ENCODE measurements at places on chromosomes 2 and 18.
A peak's percentile ranks its signal among the peaks of the same experiment; 100 is the strongest.

DNA sequence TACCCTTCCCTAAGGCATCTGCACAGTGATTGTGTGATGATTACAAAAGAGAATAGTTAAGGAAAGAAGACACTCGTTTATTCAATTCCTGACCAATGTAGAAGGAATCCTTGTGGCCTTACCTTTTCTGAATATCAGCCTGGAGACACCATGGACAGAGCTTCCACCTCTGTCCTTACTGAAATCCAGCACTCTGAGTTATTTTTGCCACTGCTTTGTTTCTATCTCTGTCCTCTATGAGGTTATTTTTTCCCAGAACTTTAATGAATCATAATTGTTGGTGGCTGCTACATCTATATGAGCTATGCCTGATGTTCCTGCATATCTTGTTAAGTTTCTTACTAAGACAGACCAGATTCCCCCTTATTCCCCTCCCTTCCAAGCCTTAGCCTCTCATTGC lies 275.1 kb downstream of the SETBP1 start:
- no peak for DNase-seq

DNA sequence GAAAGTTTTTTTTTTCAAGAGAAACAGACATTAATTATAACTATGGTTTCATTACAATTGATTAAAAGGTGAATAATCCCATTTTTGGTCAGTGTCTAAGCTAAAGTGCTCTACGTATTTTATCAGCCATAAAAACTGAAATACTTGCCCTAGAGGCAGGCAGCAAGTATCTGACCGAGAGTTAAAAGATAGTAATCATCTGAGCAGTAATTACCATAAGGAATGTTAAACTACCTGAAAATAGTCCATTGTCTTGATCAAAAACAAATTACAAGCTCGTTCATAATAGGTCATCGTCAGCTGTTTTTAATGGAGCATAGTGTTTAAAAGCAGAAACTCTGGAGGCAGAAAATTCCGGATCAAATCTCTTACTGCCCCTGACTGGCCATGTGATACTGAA lies 105.7 kb upstream of the ZEB2 start:
- DNase-seq = no peak

DNA sequence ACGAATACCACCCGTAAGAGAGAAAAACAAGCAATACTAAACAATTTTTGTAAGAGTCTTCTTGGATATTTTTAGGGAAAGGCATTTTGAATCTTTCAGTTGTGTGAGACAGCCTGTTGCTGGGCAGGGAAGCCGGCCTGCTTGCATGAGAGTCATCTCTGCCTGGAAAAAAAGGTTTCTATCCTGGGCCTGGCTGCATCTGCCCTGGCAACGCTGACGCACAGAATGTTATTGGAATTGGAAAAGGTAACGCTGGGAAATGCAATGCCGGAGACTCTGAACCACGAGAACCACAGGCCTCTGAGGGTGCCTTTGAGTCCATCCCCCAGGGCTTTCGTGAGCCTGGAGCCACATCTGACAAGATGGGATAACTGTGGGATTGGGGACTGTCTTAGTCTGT lies 17.9 kb upstream of the NPAS2 start:
- DNase-seq = peak; percentile 77

- DNase-seq = peak; percentile 18
Measured at GRCh38 chr2:113284476-113284875, 5.8 kb upstream of the PAX8 start.

DNA sequence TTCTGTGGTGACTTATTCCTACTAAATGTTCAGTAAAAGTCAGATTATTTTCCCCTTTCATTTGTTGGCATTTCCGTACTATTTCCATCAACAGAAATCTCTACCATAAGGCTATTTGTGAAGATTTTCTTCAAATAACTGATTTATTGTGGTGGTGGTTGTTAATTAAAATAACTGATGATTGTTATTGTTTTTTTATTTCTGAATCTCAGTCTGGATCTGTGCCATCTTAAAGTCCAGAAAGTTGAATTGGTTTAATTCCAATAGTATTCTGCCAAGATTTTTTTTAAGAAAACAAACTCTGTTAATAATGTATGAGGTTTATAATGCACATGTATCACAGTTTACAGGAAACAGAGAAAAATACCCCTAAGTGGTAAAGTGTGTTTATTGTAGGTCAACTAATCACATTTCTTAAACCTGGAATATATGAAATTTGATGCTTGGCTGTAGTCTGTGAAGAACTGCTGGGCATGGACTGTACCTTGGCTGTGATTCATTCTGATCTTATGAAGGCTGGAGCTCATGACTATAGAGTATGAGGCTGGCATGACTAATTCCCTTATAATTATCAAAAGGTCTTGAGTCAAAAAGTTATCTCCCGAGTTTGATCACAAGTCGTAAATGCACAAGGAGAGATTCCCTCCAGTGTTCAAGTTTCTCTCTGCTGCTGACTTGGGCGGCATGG lies 134.2 kb upstream of the RND3 start:
- peak; percentile 94 for DNase-seq

GRCh38 chr2:241507430-241508239 lies 749 bp downstream of the STK25 start:
- DNase-seq = peak; percentile 44

DNA sequence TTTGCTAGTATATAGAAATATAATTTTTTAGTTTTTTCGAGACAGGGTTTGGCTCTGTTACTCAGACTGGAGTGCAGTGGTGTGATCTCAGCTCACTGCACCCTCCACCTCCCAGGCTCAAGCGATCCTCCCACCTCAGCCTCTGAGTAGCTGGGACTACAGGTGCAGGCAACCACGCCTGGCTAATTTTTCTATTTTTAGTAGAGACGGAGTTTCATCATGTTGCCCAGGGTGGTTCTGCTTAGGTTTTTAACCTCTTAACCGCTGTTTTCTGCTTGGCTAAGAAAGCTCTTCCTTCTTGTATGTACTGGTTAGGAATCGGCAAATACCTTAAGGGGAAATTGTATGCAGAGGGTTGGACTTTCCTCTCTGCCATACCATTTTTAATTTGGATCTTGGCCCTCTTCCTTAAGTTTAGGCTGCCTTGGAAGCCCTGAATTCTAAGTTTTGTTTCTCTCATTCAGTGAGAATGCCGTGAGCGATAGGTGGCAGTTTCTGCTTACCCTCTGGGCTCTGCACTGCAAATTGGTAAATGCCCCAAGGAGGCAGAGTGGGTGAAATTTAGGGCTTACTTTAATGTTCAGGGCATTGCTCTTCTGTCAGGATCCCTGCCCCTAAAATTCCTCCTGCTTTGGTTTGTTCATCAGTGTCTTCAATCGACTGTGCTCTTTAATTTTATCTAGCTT lies 32.3 kb downstream of the EML6 start:
- peak; percentile 37 for DNase-seq

- DNase-seq = no peak
Measured at GRCh38 chr18:44370861-44371260, 309.8 kb upstream of the SETBP1 start.

- DNase-seq = peak; percentile 16
Measured at GRCh38 chr2:226117510-226118065, 682.0 kb downstream of the IRS1 start.

DNA sequence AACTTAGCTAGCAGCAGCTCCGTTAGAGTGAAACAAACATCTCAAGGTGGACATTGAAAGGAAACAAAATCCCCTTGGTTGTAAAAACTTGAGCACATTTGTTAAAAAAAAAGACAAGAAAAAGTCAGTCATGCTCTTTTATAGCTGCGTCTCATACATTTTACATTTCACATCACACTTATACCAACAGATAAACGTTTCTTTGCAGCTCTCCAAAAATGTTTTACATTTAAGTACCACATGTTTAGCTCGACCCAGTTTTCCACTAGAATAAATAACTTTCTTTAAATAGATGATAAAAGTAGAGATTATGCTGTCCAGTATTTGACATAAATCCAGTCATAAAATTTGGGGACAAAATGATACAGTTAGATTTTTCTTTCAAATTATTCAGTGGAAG lies 297.0 kb upstream of the ST6GAL2 start:
- no peak for DNase-seq

- peak; percentile 59 for DNase-seq
Measured at GRCh38 chr2:234374736-234375135, 122.1 kb downstream of the ARL4C start.

- DNase-seq = peak; percentile 21
Measured at GRCh38 chr18:45275367-45276113, 339.7 kb upstream of the SLC14A2 start.

DNA sequence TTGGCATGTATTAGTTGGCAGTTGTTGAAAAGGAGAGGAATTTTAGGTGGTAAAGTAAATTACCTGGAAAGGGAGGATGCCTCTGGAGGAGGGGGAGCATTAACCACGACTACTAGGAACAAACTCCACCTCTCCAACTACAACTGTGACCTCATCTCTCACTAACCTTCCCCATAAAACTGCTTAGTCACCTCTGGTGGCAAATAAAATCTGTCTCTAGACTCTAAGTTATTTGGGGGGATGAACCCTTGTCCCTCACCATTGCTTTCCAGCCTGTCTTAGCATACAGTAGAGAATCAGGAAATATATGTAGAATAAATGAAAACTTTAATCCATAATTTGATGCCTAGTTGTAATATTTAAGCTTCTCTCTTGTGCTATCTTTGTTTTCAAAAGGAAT lies 27.6 kb upstream of the MYO1B start:
- peak; percentile 82 for DNase-seq

DNA sequence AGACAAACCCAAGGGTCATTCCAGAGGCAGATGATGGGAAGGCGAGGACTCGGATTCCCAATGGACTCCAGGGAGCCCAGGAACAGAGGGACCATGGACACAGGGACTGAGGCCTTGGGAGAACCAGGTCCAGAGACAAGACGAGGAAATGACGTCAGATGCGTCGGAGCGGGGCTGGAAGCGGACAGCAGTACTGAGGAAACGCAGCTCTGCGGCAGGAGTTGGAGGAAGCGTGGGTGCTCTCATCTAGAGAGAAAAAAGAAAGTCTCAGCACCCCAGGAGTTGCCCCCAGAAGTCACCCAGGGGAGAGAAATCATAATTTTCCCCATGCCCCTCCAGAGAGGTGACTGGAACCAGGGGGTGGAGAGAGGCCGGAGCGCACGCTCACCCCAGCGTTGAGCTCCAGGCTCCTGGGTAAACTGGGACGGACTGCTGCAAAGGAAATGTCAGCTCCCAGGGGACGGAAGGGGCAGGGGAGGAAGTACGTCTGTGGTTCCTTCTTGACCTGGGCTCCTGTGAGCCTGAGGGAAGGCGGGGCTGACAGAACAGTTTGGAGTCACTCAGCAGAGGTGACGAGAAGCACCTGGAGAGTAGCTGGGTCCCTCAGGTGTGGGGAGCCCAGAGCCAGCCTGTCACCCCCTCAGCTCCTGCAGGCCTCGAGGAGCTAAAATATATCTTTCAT lies 44.7 kb downstream of the CMPK2 start:
- DNase-seq = no peak

DNA sequence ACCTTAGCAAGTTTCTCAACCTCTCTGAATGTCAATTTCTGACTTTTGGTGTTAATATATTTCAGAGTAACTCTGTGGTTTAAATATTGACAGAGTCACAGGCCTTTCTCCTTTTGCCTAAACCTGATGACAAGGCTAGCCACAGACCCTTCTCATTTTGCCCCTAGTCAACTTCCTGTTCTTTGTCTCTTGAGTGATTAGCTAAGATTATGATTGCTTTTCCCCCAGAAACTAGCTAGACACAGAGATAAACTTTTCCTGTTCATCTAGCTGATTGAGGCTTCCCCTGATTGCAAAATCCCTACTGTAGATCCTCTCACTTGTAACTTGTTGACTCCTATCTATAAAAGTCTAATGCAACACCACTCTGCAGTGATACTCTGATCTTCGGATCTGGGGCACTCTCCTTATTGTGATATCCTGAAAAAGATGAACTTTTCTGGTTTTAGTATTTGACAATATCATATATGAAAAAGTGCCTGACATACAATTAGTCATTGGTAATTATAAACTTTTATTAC lies 241.4 kb downstream of the ZNF385B start:
- no peak for DNase-seq

- DNase-seq = no peak
Measured at GRCh38 chr18:21457179-21457535, 143.3 kb downstream of the ESCO1 start.

GRCh38 chr2:237244976-237245646 lies 159.4 kb downstream of the COPS8 start:
- DNase-seq = no peak

DNA sequence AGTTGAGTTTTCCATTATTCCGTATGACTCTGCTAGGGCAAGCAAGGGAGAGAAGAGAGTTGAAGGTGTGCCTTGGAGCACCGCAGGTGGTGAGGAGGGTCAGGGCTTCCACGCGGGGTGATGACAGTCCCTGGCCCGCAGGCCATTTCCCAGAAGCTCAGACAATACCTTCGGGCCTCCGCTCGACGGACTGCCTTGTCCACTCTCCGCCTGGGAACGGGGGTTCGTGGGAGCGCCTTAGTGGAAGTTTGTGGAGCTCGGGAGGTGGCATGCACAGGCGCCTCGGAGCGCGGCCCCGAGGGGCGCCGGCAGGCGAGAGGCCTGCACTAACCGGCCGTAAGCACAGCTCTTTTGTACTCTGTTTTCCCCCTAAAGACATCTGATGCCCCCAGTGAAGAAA lies 69.8 kb downstream of the ARHGEF33 start:
- no peak for DNase-seq

- DNase-seq = peak; percentile 53
Measured at GRCh38 chr18:23936381-23936958, 78.1 kb upstream of the TTC39C start.

DNA sequence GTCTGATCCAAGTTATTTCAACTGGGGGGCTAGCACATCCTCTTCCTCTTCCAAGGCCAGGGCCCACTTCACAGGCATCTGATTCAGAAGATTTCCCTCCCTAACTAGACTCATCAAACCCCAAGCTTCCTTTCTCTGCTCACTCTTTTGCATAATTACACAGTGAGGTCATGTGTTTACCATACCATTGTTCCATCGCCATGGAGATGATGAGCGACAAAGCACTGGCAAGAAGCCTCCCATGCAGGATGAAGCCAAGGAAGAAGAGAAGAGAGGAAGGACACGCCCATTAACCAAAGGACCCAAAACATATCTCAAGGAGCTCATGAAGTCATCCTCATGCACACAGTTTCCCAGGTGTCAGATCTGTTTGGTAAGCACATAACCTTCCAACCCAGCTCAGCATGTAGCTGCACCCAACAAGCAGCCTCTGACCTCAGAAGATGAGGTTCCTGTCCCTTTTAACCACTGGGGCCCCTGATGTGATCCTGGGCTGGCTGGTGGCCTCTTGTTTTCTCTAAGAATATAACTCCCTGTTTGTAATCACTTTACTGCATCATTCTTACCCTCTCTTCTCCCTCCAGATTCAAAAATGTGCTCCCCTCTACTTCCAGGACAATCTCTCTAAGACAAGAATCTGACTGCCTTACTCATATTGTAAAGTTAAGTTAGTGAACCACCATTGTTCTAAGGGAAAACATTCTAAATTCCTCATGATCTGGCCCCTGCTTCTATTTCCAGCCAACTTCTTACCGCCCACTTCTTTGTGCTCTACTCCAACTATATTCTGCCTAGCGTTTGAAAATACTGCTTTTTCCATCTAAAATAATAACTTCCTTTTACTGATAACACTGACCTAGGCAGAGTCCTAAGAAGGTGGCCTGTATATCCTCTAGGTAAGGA lies 190.1 kb downstream of the TTC32 start:
- peak; percentile 97 for DNase-seq

DNA sequence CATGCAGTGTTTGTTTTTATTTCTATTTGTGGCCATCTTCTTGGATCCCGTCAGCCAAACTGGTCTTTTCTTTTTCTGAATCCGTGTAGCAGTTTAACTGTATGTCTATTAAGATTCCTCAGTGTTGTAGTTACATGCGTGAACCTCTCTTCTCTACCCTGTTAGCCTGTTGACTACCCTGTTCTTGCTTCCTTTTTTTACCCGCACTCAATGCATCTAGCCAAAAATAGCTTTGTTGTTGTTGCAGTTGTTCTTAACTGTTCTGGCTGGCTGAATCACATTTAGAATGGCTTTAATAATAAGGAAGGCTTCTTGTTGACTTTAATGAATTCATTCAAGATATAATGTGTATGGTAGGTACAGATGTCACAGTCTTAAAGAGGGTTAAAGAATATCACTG lies 137.1 kb downstream of the LCLAT1 start:
- DNase-seq = no peak

Measured in mammary epithelial cell (primary cell).